Tracheal epithelial cell (primary cell): ENCODE measurements at places on chromosomes 6 and 20. TPM values are rescaled to one million over a fixed set of nuclear protein-coding genes. Genes with fewer than 3 reads are reported as not detected.

The C20orf204 gene
- 0.24 and 0.85 TPM in 2 replicates for total RNA-seq

The CGA gene
- total RNA-seq: not detected in 2 replicates

The SYNDIG1 gene
- 0.24 TPM in 1 of 2 replicates, not detected in the other for total RNA-seq

The OPRM1 gene
- total RNA-seq: not detected in 2 replicates
